ENCODE measurements at places on chromosomes 3 and 15.
A peak's percentile ranks its signal among the peaks of the same experiment; 100 is the strongest.

DNA sequence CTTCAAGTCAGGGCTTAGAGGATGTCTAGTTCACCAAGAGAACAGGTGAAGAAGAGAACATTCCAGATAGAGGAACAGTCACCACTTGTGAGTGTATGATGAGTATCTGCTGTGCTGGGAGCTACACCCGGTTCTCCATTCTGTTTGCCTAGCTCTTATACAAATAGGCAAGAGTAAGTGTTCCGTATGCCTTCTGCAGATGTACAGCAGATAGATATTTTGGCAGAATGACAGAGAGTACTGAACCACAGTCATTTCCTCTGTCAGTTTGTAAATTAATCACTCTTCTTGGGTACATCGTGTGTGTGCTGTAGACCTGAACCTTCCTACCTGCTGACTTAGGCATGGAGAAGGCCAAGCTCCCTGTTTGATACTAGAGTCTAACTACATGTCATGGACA is 108.3 kb upstream of the CTDSPL start:
- no peak for DNase-seq

DNA sequence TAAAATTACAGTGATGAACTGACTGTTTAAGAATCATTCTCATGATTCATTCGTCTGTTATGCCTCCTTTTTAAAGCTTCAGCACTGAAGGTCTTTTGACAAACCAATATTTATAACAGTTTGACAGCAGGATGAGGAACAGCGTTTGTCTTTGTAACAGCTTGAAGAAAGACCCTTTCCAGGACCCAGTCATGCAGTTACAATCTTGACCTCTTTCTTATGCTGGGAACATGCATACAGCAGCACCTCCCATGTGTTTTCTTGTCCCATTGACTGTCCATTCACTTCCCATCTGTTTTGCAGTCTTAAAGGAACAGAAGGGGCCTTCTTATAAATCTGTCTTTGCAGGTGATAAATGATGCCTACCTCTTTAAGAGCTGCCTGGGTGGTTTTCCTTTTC is 87.2 kb downstream of the OPA1 start:
- no peak for DNase-seq

GRCh38 chr15:95596496-95596895 is 734.0 kb upstream of the NR2F2 start:
- no peak for DNase-seq

DNA sequence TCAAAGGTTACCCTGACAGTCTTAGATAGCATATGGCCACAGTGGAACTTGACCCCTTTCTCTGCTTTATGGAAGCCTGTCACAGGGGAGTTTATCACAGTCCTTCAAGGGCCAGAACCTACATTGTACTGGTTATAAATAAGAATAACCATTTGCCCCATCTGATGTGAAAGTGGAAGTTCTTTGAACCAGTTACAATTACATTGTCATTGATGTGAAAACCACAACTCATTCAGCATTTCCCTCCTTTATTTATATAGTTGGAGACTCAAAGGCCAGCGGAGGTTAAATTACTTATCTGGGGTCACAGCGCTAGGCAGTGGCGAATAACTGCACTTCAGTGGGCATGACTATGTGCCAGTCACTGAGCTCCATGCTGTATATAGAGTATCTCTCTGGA is 60.5 kb upstream of the TBC1D5 start:
- peak; percentile 9 for DNase-seq

GRCh38 chr15:52567871-52568600 is 794 bp downstream of the ARPP19 start:
- no peak for DNase-seq

DNA sequence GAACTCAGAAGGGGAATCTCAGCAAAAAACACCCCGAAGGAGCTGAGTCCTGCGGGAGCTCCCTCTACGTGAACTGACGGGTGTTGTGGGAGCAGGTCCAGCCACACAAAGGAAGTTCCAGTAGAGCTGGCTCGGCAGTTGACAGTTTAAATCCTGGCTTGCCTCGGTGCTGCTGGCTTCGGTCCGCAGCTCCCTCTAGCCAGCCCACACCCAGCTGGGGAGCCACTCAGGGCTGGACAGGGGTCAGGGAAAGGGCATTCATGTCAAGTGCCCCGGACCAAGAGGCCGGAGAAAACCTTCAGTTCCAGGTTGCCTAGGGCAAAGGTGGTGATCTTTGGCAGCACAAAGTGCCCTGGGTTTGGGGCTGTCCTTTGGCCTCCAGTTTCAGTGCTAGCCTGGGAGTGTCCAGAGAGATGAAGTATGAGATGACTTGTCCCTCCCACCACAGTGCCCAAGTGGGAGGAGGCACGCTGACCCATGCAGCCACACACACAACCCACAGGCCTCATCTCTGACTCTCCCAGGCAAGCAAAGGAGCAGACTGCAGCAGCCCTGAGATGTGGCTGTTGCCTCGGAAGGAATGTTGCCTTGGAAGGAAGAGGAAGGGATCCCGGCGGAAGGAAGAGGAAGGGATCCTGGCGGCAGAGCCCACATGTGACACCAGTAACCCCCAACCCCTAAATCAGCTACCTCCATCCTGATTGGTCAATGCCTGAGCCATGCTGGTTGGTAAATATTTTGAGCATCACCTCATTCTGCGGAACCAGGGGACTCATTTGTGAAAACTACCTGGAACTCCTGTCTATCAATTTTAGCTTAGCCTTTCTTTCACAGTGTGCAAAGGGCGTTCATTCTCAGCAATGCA is 13.9 kb upstream of the ANPEP start:
- no peak for DNase-seq

- no peak for DNase-seq
Observed at GRCh38 chr3:45551214-45552010, 43.1 kb upstream of the LIMD1 start.

DNA sequence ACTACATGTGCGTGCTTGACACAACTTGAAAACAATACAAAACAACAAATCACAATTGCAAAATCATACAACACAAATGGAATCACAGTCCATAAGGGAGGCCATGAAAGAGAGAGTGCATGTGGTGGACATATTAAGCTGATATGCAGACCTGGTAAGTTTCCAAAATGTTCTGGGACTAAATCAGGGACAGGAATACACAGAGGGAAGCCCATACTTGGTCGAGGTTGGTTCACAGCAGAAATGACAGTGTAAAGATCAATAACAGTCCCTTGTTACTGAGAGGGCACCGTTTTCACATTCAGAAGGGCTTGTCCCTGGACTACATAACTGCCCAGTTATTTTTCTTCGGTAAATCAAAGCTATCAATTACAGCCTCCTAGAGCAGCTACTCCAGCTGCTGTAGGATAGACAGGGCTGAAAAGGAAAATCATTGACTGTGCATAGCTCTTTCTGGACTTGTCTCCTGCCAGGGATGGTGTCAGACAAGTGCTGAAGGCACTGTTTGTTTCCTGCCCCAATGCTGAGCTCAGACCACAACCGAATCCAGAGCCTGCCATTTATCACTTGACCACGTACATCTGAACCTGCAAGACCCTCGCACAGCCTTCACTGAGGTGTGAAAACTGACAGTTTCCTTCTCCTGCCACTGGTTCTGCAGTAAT is 79.5 kb upstream of the KCNMB2 start:
- DNase-seq, result no peak

GRCh38 chr3:110710603-110711002 is 361.0 kb upstream of the NECTIN3 start:
- no peak for DNase-seq

- DNase-seq, result no peak
Observed at GRCh38 chr15:67085237-67085817, 19.9 kb downstream of the SMAD3 start.

DNA sequence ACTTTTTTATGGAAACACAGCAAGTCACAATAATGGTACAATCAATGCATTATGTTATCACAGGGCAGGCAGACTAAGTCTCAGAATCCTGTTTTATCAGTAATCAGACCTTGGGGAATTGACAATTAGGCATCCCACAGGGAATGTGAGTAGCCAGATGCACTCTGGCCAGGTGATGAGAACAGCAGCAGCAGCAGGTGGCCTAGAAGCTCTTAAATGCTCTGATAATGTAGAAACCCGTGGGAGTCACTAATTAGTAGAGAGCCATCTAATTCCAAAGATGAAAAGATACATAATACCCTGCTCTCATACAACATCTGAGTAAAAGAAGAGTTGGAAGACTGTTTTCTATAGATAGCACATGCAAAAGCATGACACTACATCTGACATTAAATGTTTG is 12.6 kb downstream of the CEP152 start:
- no peak for DNase-seq

GRCh38 chr3:66993082-66993481 is 5.0 kb upstream of the KBTBD8 start:
- DNase-seq, result no peak

GRCh38 chr3:11437506-11437905 is 165.3 kb downstream of the ATG7 start:
- DNase-seq, result no peak

DNA sequence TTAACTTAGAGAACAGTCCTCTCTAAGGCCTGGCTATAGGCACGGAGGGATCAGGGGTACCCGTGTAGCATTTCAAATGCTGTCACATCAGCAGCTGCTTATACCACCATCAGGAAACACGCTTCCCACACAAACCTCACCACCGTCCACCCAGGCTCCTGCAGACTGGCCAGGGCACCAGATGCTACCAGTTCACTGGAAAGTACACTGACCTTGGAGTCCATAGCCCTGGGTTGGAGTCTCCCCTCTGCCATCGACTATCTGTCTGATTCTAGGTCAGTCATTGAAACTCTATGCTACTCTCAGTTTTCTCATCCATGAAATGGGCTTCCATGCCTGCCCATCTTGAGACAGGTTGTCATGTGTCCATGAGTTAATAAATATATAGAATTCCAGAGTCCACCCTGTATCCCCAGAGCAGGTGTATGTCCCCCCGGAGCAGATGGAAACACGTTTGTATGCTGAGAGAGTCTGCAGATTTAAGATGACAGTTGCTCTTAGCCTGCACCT is 156.0 kb upstream of the SMAD3 start:
- DNase-seq, result no peak

GRCh38 chr3:192917028-192917403 is 640 bp downstream of the MB21D2 start:
- DNase-seq, result no peak

DNA sequence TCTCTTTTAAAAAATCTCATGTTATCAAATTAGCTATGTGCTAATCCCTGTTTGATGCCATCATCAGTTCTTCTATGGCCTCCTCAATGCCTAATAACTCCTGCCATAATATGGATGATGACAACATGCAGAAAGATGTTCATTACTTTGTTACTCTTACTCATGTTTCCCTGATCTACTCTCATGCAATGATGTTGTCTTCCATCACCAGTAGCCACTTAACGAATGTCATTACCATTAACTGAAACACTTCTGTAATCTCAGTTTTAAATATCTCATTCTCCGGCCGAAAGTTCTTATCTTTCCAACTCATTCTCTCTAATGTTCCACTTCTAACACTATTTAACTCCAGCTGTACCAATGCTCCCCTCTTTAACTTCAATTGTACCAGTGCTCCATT is 1187.7 kb downstream of the OTOL1 start:
- no peak for DNase-seq

All from naive B cell (primary cell).